NCI-H1930 (cell line): ENCODE measurements at places on chromosomes 7 and 10.
A peak's percentile ranks its signal among the peaks of the same experiment; 100 is the strongest.

DNA sequence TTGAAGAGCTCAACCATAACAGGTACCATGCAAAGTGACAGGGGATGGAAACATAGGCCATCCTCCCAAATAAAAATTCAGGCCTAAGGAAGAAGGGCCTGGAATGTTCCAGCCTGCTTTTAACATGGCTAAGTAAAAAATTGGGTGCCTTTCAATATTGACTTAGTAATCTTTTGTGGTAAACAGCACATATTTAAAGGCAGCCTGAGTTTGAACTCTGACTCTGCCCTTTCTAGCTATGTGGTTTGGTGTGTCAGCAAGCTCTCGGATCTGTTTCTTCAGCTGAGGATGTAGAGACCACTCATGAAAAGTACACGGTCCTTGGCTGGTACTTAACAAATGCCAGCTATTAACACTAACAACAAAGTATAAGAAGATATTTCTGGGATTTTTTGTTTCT lies 191.8 kb upstream of the CDCA7L start:
- DNase-seq, result no peak

GRCh38 chr10:86782701-86783418 lies 26.4 kb downstream of the BMPR1A start:
- DNase-seq, result no peak

- DNase-seq, result no peak
These were observed 220.6 kb downstream of the ANK3 start for GRCh38 chr10:60169111-60169510.

GRCh38 chr7:100469227-100470044 lies 5.4 kb upstream of the SPACDR start:
- DNase-seq, result peak; percentile 44

DNA sequence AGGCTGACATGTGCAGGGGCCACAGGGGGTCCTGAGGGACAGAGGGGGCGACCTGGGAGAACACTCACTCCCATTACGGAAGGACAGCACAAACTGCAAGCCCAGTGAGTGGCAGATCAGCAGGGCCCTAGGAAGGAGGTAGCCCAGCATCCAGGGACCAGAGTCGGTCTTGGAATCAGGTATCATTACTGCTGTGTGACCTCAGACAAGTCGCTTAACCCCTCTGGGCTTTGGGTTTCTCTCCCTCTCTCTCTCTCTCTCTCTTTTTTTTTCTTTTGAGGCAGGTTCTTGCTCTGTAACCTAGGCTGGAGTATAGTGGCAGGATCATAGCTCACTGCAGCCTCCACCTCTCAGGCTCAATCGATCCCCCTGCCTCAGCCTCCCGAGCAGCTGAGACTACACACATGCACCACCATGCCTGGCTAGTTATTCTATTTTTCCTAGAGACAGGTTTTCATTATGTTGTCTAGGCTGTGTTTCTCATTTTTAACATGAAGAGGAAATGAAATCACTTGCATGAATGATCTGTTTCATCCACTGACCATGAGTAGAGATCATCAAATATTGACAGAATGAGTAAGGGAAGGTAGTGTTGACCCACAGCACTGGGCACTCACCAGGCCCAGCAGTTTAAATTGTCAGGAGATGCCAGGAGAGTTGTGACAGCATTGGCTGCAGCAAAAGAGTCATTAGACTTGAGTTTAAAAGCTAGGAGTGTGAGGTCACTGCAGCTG lies 49.4 kb downstream of the BUB3 start:
- no peak for DNase-seq

- no peak for DNase-seq
These were observed 79.6 kb downstream of the HGF start for GRCh38 chr7:81690251-81690650.

GRCh38 chr7:19705663-19706062 lies 3.2 kb downstream of the POLR1F start:
- DNase-seq, result no peak
